ENCODE measurements at places on chromosomes 16 and 17.

- no peaks in the 10 kb centered on the region for H3K4me1 ChIP-seq
- H3K36me3 ChIP-seq: no peaks in the 10 kb centered on the region
- H3K4me3 ChIP-seq: no peak overlapping the region
These were observed 1.4 kb downstream of the PYY start for GRCh38 chr17:43952351-43952723.

DNA sequence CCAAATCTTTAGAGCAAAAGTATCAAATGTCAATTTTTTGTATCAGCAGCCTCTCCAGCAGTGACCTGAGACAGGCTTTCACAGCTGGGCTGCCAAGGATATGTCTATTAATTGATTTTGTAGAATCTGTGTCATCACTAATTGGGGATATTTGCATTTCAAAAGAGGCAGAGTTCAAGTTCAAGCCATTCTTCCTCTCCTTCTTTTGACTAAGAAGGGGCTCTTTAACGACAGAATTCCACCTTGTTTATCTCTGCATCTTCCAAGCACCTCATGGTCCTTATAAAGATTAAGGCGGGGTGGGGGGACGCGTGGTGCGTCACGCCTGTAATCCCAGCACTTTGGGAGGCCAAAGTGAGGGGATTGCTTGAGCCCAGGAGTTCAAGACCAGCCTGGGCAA lies 15.2 kb upstream of the BHLHA9 start:
- no peaks in the 10 kb centered on the region for H3K27me3 ChIP-seq
- H3K4me1 ChIP-seq: no peaks in the 10 kb centered on the region
- H3K4me3 ChIP-seq: no peak overlapping the region
- no peak for DNase-seq

DNA sequence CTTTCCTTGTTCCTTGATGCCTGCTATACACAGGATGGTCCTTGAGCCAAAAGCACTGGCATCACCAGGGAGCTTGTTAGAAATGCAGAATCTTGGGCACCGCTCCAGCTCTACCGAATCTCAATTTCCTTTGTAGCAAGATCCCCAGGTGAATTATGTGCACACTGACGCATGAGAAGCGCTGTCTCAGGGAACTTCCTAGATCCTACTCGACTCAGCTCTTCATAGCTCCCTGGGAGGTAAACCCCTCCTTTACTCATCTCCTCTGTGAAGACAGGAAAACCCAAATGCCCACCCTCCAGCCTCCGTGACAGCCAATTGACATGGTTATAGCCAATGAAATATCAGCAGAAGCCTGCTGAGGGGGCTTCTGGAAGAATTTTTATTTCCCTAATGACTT lies 4.1 kb downstream of the USP31 start:
- no peaks in the 10 kb centered on the region for H3K27me3 ChIP-seq
- H3K36me3 ChIP-seq: no peaks in the 10 kb centered on the region
- H3K4me1 ChIP-seq: peaks cover 3% of the 10 kb centered on the region

DNA sequence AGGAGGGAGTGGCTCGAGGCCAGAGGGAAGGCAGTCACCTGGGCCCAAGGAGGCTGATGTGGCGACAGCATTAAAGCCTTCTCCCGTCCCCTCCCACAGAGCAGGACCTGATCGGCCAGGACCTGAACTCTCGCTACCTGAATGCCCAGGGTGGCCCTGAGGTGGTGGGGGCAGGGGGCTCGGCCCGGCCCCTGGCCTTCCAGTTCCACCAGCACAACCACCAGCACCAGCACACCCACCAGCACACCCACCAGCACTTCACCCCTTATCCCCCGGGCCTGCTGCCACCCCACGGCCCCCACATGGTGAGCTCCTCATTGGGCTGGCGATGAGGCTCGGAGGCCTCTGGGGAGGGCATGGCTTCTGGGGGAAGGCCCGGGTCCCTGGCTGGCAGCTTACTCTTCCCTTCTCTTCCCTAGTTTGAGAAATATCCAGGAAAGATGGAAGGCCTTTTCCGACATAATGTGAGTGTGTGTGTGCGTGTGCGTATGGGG lies 6.4 kb downstream of the FBRS start:
- no peaks in the 10 kb centered on the region for H3K27me3 ChIP-seq
- peaks cover 9% of the 10 kb centered on the region for H3K4me1 ChIP-seq
- DNase-seq: no peak
- H3K4me3 ChIP-seq: no peak overlapping the region
- peaks cover 54% of the 10 kb centered on the region for H3K36me3 ChIP-seq

DNA sequence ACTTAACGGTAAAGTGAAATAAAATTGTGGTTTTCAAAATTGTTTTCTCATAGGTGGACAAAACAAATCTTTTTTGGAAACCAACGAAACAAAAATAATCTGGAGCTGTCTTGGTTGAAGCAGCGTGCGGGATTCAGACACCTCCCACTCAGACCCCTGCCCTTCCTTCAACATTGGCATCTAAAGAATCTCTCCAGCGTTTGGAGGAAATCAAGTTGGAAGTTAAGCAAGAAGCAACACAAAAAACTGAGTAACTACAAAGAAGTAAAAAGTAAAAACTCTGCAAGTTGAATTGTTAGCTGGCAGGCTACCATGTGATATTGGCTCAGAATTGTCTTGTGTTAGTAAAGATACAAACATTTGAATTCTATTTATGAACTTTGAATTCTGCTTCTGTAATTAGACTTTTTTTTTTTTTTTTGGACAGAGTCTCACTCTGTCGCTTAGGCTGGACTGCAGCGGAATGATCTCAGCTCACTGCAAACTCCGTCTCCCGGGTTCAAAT lies 361.0 kb upstream of the PMFBP1 start:
- peaks cover 3% of the 10 kb centered on the region for H3K4me1 ChIP-seq
- H3K36me3 ChIP-seq: no peaks in the 10 kb centered on the region
- no peaks in the 10 kb centered on the region for H3K27me3 ChIP-seq
- H3K4me3 ChIP-seq: no peak overlapping the region
- no peak overlapping the region for H3K27ac ChIP-seq
